ENCODE measurements at places on chromosomes 16 and 17. TPM values are rescaled to one million over a fixed set of nuclear protein-coding genes. Genes with fewer than 3 reads are reported as not detected.

Gene UNC13D
- 15.7 TPM for polyA plus RNA-seq

Gene GPRC5C
- polyA plus RNA-seq: not detected

Gene CCL17
- not detected for polyA plus RNA-seq

Gene ASGR1
- polyA plus RNA-seq: not detected

Gene FBXL19
- 0.21 TPM for polyA plus RNA-seq

Gene SLC22A31
- polyA plus RNA-seq: not detected
